ENCODE measurements at places on chromosomes 13 and 19. TPM values are rescaled to one million over a fixed set of nuclear protein-coding genes. Genes with fewer than 3 reads are reported as not detected.

GRCh38 chr13:95253033-95253432 lies 48.2 kb downstream of the ABCC4 start:
- no peak for DNase-seq

- DNase-seq: no peak
Observed at GRCh38 chr19:38662537-38663155, 15.2 kb downstream of the ACTN4 start.

DNA sequence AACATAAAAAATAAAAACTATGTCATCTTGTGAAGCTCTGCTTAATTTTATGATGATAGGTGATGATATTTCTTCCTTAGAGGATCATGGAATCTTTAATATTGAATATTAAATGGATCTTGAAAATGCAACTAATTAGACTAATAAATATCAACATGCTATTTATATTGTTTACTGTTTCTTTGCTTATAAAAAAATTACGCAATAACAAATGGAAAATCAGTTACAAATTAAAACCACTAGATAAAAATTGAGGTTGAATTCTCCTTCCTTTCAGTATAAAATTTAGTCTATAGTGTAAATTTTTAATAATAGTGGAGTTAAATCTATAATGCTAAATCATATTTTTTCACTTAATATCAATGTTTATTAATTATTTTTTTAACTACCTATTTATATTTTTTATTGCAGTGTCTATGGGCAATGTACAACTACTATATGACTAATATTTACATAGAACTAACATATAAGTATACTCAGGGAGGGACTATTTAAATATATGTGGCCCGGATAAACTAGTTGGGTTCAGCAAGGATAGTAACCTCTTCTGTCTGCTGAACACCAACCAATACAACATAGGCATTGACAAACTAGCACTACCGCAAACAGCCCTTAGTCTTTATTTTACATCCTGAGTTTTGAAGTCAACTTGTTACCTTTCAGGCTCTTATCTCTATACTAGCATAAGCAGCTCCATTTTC lies 628.0 kb downstream of the EFNB2 start:
- DNase-seq: no peak

DNA sequence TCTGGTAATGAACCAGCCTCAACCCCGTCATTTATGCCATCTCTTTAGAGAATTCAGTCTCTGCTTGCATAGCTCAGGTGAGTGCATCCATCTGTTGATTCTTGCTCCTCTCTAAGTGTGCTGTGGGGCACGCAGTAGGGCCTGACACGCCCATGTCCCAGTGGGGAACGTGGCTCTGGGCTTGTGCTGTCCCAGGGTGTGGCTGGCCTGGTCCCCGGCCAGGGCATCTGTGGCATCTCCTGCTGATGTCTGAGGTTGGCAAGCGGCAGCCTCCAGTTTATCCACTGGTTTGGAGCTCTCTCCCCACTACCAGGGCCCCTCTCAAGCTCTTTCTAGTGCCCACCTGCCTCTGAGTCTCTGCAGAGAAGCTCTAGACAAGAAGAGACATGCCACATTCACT lies 146.6 kb upstream of the GJB6 start:
- DNase-seq: no peak

- DNase-seq: no peak
Observed at GRCh38 chr13:113088691-113089020, 16.9 kb upstream of the F7 start.

- DNase-seq: no peak
Observed at GRCh38 chr13:67950603-67951002, 720.5 kb upstream of the PCDH9 start.

DNA sequence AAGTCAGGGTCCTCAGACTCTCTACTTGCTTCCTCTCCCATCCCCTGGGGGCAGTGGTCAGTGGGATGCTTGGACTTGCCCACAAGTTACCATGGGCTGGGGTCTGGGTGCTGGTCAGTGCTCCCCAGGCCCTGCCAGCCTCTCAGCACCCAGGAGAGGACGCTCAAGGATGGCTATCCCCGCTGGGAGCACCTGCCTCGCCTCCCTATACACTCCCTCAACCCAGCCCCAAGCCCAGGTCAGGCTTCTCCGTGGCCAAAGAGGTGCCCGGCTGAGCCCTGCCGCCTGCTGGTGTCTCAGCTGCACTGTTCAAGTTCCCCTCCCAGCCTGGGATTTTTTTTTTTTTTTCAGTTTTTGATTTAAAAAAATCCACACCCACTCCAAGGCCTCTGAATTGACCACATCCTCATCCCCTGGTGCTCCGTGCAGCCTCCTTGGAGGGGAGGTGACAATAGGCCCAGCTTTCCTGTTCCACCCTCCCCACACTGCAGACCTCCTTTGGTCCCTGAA lies 10.8 kb downstream of the F2RL3 start:
- DNase-seq: no peak

DNA sequence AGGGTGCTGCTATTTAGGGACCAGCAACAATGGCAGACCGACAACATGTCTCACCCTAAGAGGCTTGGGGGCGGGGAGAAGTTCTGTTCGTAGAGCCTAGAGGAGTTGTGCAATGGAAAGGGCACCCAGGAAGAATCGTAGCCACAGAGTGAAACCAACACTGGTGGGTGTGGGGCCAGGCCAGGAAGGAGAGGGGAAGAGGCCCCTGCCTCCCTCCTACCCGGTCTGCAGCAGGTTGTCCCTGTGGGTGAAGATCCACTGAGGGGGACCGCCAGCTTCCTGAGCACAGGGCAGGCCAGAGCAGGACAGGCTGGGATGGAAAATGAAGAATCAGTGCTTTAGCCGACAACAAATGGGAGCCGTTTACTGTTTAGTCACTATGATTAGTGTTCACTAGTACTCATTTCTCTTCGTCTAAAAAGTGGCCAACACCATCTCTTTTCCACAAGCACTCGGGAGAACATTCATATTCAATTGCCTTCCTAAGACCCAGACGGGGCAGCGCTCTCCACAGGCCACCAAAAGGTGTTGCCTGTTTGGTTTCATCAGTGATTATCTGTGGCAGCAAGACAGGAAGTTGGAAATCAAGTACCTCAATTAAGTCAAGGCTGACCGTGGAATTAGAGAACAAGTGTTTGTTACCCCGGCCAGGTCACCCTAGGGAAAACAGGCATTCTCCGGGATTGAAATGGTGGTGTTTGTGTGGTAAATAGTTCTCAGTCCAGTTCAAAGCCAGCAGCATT lies 1.1 kb upstream of the ATP11A start:
- DNase-seq: no peak

The SHC2 gene
- total RNA-seq: 27.5 TPM

The CERS1 gene
- 6.8 TPM for total RNA-seq

The PALM3 gene
- total RNA-seq: 1.6 TPM

The CYP2A7 gene
- not detected for total RNA-seq
